ENCODE measurements at places on chromosomes 7 and 10. TPM values are rescaled to one million over a fixed set of nuclear protein-coding genes. Genes with fewer than 3 reads are reported as not detected.

ACHE gene
- total RNA-seq = 0.51 TPM

PANK1 gene
- 8.0 TPM for total RNA-seq

FOXI2 gene
- not detected for total RNA-seq

PLAU gene
- 122 TPM for total RNA-seq

CNTNAP2 gene
- 0.81 TPM for total RNA-seq

NAT16 gene
- not detected for total RNA-seq

NCF1 gene
- total RNA-seq = 0.63 TPM

TBC1D12 gene
- total RNA-seq = 8.2 TPM

ADAM8 gene
- 0.81 TPM for total RNA-seq

EGR2 gene
- total RNA-seq = 0.33 TPM

POLR2J gene
- total RNA-seq = 62.1 TPM

C10orf62 gene
- total RNA-seq = 0.13 TPM

GTF2IRD1 gene
- 57.0 TPM for total RNA-seq

ADCYAP1R1 gene
- total RNA-seq = not detected

KLF14 gene
- not detected for total RNA-seq
